ENCODE measurements at places on chromosomes 2 and 18.

GRCh38 chr18:7575465-7576028 lies 8.4 kb downstream of the PTPRM start:
- no peak for DNase-seq

- no peak for DNase-seq
Measured at GRCh38 chr2:229416116-229416694, 145.1 kb upstream of the PID1 start.

DNA sequence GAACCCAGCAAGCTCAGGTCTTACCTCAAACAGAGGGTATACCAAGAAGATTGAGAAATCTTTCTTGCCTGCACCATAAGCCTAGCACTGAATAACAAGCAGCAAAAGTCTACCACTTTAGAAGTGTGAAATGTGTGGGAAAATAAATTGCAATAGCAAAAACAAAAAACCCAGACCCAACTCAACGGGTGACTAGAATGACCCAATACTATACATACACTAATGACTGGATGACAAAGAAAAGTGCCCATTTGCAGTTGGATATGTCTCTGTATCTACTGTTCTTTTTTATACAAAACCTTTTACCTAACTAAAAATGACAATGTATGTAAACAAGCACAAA lies 950.6 kb downstream of the TRIB2 start:
- DNase-seq, result no peak

- no peak for DNase-seq
Measured at GRCh38 chr2:170525566-170525900, 189.6 kb upstream of the SP5 start.

DNA sequence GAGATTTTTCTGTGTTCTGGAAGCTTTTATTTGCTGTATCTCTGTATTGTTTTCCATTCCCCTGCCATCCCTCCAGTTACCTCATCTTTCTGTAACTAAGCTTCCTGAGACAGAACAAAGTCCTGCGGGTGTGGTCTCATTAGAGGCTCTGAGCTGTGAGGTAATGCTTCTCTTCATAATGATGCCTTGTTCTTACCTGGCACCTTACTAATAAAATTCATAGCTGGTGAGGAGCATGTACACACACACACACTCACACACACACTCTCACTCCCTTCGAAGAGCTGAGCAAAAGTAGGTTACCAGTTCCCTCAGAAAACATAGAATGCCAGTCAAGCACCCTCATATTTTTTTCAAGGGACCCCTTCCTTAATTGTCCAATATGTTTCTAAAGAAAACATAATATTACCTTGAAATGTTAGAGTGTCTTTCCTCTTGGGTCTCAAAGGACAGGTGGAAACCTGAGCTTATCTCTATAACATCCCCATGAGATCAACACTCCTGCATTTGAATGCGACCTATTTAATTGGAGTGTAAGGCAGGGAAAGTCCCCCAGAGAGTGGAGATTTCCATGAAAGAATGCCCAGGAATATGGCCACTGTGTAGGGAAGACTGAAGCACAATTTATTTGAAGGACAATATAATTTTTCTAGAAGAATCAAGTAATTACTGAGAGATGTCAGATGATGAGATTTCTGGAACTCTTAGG lies 161.6 kb upstream of the NCK2 start:
- no peak for DNase-seq

GRCh38 chr2:173831312-173832229 lies 133.6 kb downstream of the SP3 start:
- no peak for DNase-seq

DNA sequence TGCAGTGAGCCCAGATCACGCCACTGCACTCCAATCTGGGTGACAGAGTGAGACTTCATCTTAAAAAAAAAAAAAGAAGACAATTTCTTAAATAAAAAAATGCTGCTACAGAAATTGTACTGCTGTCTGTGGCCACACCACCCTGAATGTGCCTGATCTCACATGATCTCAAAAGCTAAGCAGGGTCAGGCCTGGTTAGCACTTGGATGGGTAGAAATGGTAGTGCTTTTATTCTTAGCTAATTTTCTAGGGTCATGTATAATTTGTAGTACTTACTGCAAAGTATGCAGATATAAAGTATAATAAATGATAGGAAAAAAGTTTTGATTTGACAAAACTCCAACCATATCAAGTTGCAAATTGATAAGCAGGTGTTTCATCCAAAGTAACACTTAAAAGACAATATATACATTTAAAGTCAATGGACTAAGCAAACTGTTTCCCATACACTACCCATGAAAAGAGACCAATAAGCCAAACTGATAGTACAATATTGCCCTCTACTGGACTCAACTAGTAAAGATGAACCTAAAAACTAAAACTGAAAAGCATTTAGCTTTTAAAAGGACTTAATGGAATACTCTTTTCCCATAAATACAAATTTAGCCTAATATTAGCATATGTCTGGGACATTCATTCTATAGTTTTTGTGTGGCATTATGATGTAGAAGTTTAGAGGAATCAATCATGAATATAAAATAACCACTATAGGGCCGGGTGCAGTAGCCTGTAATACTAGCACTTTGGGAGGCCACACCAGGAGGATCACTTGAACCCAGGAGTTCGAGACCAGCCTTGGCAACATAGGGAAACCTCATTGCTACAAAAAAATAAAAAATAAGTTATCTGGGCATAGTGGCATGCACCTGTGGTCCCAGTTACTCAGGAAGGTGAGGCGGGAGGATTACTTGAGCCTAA lies 18.6 kb upstream of the PEX13 start:
- DNase-seq, result no peak

DNA sequence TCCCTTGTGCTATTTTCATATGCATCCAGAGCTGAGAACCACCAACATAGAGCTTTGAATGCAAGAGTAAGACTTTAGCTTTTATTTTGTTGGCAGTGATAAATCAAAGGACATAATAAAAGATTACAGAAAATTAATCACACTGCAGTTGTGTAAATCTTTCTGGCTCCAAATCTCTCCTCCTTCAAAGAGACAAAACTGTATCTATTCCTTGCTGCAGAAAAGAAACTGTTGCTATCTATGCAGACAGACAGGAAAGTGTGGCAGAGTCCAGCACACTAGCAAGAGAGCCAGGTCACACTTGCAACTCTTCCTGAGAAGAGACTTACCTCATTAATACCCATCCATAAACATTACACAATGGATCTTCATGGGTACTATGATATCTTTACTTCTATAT lies 57.5 kb downstream of the DTNB start:
- no peak for DNase-seq

GRCh38 chr2:105557021-105557920 lies 158.4 kb upstream of the FHL2 start:
- DNase-seq, result no peak

DNA sequence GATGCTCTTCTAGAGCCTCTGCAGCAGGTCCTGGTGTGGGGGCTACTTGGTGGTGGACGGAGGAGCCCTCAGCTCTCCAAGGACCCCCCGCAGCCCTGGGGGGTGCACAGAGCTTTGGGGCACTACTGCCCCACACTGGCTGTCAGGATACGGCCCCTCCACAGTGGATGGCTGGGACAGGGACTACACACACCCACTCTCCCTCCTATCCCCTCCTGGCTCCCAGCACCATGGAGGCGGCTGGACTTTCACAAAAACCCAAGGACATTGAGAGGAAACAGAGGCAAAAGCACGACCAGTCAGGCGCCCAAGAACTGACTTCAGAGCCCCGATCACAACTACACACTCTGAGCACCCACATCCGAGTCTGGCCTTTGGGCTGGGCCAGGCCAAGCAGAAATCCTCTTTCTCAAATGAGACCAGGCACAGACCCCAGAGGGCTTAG lies 12.6 kb downstream of the GPR35 start:
- no peak for DNase-seq

DNA sequence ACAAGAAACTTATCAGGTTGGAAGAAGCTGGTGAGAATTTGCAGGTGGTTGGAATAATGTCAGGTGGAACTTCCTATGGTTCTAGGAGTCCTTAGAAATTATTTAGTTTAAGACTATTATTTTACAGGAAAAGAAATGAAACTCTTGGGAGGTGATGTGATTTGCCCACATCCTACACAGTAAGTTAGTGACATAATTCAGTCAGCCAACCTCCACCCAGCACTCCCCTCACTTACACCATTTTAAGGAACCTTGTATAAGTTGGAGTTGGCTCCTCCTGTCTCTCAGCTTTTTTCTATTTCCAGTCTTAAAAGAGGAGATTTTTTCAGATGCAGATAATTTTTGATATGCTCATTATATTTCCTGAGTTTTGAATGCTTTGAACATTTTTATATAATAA lies 86.4 kb downstream of the SKA1 start:
- DNase-seq, result no peak

GRCh38 chr2:46493241-46493970 lies 14.0 kb downstream of the TMEM247 start:
- DNase-seq, result no peak

DNA sequence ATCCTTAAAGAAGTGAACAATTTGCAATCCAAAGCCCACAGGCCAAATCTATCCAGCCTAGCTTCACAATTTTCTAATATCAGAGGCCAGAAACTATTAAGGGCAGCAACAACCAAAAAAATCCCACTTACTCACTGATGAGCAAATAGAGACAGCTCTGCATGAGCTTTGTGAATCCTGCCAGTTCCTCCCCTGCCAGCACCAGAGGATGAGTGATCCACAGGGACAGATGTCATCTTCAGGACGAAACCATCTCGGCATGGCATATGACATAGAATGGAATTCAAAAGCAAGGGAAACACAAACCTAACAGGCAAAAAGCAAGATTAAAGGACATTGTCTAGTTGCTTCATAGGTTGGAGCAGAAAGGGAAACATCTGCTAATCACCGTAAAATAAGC lies 2.2 kb upstream of the DSC2 start:
- no peak for DNase-seq

GRCh38 chr18:59799383-59800015 lies 100.3 kb upstream of the PMAIP1 start:
- DNase-seq, result no peak

GRCh38 chr2:2123238-2123637 lies 207.8 kb downstream of the MYT1L start:
- DNase-seq, result no peak

DNA sequence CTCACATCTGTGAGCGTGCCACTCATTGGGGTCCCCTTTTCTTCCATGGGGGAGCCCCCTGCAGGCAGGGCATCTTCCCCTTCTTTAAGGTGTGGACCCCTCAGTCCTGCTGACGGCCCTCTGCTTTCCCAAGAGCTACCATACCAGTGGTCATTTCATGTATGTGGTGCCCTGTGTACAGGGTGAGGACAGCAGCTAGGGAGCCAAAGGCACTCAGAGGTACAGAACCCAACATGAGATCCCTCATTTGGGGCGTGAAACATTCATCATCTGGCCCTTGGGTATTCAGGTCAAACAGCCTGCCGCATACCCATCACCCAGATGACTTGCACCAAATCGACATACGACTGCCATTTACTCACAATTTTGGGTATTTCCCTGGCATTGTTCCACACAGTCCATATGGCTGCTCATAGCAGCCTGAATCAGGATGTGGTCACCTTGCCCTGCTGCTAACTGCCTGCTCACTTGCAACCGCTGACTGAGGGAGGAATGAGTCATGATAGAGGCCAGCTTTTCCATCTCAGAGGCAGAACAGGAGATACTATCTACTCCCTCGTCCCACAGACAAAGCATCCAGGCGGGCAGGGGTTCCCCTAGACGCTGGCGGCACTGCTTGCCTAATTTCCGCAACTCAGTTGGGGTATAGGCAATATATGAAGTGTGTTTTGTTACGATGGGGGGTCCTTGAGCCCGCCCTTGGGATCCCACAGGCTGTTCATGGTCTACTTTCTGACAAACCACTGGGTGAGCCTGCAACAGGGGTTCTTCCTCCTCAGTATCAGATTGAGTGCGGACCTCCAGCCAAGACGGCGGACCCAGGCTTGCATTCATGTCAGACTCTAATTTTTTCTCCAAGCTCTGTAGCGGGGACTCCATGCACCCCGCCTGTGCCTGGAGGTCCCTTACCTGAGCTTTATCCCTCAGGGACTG lies 228.6 kb downstream of the SATB2 start:
- no peak for DNase-seq

- DNase-seq, result no peak
Measured at GRCh38 chr2:229083606-229084340, 187.3 kb downstream of the PID1 start.

DNA sequence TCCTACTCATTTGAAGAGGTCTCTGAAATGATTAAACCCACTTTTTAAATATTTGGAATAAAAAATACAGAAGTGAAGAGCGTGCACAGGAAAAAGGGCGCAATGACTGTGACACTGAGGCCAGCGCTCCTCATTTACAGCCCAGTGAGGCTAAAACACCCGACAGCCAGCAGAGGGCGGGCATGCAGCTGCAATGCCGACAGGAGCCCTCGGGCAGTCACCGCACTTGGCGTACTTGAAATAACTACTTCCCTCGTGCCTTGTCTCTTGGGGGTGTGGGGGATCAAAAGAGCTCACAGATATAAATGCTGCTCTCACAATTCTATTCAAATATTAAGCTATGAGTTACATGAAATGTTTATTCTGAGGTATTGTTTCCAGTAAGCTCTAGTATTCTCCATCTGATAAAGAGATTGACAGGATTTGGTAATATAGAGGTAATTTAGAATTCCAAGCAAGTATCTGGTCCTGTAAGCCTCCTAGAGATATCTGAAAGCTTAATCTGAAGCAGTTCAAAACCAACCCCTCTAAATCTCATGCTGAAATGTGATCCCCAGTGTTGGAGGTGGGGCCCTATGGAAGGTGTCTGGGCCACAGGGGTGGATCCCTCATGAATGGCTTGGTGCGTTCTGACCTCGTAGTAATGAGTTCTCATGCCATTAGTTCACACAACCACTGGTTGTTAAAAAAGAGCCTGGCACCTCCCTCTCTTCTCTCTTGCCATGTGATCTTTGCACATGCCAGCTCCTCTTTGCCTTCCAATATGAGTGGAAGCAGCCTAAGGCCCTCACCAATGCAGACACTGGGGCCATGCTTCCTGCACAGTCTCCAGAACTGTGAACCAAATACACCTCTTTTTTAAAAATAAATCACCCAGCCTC lies 93.6 kb downstream of the ZAP70 start:
- peak; percentile 36 for DNase-seq

- no peak for DNase-seq
Measured at GRCh38 chr2:85682378-85682777, 11.8 kb upstream of the GNLY start.

DNA sequence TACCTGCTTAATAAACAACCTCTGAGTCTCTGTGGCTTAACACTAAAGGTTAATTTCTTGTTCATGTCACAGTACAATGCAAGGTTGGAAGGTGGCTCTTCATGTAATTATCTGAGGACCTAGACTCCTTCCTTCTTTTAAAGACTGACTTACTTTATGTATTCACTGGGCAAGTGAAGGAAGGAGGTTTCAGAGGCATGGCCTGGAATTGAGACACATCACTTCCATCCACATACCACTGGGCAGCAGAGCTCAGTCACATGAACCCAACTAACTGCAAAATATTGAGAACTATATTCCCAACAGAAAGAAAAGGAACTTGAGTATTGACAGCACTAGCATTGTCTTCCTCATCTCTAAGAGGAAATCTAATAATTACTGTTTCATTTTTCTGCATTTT lies 57.5 kb upstream of the FN1 start:
- DNase-seq, result no peak

DNA sequence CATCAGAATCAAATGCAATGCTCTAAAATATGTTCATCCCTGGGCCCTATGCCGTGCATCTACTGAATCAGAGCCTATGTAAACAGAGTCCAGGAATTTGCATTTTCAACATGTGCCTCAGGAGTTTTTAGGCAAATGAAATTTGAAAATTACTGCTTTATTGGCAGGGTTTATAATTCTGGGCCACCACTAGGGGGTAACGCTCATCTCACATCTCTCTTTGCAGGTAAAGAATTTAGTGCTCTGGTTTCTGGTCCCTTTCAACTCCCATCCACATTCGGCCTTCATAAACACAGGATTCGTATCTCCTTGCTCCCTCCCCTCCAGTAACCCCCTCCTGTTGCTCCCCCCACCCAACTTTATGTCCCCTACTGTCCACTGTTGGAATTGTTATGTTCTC lies 49.3 kb downstream of the LYPD6B start:
- DNase-seq, result no peak

Measured in stimulated activated CD8-positive, alpha-beta memory T cell treated with anti-CD3 and anti-CD28 coated beads, Interleukin-15, amount 100 ng/mL, for 4 hours (primary cell).